ENCODE measurements at places on chromosomes 5 and 9.

DNA sequence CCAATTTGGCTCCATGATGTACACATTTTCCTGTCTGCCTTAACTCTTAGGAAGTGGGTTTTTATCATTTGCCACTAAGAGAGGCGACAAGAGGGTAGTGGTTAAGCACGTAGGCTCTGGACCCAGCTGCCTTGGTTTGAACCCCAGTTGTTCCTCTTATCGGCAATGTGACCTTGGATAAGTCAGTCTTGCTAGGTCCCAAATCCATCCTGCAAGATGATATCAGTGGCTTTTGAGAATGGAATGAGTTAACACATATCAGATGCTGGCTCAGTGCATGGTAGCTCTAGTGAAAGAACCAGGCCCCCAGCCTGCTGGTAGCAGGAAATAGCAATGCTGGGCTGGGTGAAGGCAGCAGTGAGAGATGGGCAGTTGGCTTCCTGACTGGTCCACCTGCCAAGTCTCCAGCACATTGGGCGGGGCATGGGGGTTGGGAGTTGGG is 72.5 kb downstream of the STK10 start:
- DNase-seq, result no peak

DNA sequence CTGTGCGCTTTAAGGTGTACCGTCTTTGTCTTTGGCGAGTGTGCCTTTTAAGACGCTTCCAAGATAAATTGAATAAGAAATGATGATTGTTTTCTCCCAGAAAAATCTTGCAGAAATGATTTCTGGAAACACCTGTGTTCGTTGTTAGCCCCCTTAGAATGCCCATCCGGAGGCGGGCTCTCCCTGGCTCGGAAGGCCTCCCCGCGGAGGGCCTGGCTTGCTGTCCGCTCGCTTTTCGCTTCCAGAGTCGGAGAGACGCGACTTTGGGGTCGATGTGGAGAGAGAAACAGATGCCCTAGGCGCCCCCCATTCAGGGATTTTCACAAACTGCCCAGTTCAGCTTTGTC is 23.9 kb downstream of the LECT2 start:
- no peak for DNase-seq

DNA sequence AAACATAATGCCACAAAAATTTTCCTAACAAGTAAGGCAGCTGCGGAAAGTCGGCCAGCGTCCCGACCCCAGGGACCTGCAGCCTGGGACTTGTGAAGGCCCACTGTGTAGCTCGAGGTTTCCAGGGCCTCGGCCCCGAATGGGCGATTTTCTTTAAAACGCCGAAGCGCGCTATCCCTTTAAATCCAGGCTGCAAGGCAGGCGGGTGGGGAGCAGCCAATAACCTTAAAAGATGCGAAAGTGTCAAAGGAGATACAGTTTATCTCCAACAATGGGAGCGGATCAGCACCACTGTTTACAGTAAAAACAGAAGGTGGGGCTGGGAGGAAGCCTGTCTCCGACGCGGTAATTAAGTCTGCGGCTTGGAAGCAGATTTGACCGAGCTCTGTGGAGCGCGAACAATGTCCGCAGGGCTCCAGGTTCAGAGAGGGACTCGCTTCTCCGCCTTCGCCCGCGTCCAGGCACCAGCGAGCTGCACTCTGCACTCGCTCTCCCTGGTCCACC is 1.7 kb upstream of the ZSWIM6 start:
- DNase-seq, result no peak

DNA sequence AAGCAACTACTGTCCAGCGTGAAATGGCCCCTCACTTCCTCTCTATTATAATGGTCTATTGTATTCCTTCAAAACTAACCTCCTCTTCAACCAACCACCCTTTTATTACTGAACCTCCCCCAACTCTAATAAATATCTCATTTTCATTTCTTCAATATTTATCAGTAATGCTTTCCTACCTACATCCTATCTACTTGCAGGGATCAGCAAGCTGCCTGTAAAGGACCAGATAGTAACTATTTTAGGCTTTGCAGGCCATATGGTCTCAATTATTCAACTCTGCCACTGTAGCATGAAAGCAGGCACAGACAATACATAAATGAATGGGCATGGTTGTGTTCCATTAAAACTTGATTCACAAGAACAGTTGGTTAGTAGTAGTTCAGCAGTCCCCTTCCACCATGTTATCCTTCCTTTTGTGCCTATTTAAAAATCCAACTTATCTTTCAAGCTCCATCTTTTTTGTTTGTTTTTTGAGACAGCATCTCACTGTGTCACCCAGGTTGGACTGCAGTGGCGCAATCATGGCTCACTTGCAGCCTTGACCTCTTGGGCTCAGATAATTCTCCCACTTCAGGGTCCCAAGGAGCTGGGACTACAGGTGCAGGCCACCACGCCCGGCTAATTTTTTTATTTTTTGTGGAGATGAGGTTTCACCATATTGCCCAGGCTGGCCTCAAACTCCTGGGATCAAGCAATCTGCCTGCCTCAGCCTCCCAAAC is 45.8 kb downstream of the PCDHGC5 start:
- no peak for DNase-seq

DNA sequence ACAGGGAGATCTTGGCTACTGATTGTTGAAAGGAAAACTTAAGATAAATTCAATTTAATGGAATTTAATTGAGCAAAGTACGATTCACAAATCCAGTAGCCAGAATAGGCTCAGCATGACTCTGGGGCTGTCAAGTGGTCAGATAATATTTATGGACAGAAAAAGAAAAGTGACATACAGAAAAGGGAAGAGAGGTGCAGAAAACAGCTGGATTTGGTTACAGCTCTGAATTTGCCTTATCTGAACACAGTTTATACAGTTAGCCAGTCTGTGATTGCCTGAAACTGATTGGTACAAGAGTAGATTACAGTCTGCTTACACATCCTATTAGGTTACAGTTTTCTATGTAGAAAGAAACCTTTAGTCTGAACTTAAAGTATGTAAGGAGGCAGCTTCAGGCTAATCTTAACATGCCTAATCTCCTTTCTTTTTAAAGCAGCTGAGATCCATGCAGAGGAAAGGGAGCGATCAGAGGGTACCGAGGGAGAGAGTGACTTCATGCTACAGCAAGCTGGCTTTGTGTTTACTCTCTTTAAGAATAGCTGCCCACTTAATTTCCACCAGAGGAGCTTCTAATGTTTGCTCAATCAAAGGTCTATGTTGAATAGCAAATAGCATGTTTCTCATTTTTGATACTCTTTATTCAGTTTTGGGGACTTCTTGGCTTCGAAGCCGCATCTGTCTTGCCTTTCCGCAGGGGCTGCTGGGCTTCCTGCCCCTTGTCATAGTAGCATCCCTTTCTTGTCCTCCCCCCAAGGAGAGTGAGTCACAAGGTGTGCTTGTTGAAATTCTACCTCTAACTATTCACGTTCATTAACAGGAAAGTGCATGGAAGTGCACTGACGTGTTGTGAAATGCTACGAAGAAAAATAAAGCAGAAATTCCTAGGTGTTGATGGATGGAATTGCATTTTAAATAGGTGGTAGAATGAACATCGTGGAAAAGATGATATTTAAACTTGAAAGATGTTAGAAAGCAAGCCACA is 761.2 kb downstream of the TAF11L14 start:
- DNase-seq, result no peak

GRCh38 chr5:108381954-108382783 is at the start of gene FBXL17:
Gene FBXL17, minus strand, starts transcription at chr5:108382098.
- DNase-seq, result peak; percentile 90

- DNase-seq, result no peak
Observed at GRCh38 chr5:124935065-124935464, 188.6 kb upstream of the ZNF608 start.

- DNase-seq, result no peak
Observed at GRCh38 chr5:10876006-10876744, 115.1 kb upstream of the DAP start.

Data from stimulated activated CD4-positive, alpha-beta T cell treated with anti-CD3 and anti-CD28 coated beads, Interleukin-2, amount 100 ng/mL, for 24 hours (primary cell).